ENCODE measurements at places on chromosomes 7 and 10.

- DNase-seq = no peak
Measured at GRCh38 chr7:95479992-95480624, 5.6 kb upstream of the ASB4 start.

- no peak for DNase-seq
Measured at GRCh38 chr7:85030893-85031292, 156.0 kb downstream of the SEMA3D start.

DNA sequence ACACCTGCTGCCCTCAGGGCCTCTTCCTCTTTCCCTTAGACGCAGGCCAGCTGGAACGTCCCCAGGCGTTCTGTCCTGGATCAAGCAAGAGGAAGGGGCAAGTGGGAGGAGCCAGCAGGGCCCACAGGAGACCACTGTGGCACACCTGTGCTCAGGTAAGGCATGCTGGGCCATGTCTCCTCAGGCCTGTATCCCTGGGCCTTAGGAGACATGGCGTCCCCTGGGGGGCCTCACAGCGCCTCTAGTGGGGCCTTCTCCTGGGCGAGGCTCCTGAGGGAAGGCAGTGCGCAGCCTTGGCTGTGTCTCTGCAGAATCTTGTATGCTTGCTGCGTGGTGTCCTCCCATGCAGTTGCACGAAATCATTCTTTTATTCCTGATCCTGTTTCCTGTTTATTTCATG lies 31.3 kb downstream of the ZNF783 start:
- no peak for DNase-seq

DNA sequence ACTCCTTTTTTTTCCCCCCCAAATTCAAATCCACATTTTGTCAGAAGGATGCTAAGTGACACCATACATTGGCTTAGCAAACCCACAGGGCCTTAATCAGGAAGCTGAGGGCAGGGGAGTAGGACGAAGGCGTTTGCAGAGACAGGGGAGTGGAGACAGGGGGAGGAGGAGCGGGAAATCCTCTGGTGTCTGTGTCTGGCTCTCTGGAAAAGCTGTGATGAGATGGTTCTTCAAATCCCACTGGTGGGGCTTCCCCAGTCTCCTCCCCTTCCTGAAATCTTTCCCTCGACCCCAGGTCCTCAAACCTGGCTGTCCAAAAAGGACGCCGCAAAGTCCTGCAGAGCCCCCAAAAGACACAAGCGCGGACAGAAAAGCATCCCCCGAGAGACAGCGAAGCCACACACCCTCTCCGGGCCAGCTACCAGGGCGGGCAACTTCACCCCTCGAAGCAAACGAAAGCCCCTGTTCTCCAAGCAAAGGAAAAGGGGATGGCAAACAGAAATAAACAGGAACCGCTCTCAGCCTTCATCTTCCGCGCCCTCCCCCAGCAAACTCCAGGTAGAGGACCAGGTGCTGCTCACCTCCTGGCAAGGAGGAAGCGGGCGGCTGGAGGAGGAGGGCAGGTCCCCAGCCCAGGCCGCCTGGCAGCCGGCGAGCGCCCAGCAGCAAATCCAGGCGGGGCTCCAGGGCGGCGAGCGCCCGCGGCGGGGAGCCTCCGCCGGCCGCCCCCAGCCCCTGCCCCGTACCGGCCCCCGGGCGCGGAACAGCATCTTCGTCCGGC lies 520 bp downstream of the ELAPOR2 start:
- DNase-seq = no peak

GRCh38 chr7:13822678-13823077 lies 166.8 kb downstream of the ETV1 start:
- no peak for DNase-seq

- DNase-seq = no peak
Measured at GRCh38 chr7:82359426-82359825, 84.2 kb downstream of the CACNA2D1 start.

DNA sequence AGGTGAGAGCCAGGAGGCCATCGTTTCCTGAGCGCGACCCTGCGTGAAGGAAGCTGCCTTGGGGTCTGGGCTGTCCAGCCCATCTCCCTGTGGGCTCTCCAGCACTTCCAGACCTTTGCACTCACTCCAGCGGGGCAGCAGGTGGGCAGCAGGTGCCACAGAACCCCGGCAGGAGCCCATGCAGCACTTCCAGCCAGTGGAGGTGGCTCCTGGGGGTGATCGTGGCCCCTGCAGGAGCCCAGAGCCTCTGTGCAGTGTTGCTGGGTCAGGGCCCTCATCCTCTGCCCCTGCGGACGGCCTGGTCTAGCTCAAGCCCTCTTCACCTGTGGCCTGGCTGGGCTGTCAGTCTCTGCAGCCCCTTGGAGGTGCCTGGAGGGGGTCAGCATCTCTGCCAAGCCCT lies 59.9 kb downstream of the PWWP2B start:
- DNase-seq = no peak

DNA sequence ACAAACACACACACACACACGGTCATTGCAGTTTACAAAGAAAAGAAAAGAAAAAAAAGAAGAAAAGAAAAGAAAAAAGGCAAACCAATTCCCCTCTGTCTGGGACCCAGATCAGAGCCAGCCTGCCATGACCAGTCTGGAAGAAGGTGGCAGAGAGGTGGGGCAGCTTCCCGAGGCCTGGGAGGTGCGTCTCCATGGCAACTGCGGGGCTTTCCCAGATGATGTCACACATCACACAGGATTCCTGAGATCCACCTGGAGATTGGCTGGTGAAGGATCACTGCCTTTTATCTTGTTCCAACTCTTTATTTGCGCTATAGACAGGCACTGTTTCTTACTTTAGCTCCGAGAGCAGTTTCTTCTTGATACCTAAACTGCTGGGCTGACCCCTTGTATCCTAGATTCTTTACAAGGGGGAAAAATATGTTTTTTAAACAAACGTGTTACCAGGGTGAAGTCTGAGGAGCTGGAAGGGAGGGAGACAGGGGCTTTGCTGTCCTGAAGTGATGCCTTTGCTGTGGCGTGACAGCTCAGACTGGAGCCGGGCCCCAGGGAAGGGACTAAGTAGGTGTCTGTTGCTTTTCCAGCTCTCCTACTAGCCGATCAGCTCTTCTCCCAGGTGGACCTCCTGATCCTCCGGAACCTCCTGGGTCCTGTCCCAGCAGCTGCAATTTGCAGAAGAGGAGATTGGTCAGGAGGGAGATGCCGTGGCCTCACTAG lies 298.5 kb downstream of the KLF6 start:
- no peak for DNase-seq

DNA sequence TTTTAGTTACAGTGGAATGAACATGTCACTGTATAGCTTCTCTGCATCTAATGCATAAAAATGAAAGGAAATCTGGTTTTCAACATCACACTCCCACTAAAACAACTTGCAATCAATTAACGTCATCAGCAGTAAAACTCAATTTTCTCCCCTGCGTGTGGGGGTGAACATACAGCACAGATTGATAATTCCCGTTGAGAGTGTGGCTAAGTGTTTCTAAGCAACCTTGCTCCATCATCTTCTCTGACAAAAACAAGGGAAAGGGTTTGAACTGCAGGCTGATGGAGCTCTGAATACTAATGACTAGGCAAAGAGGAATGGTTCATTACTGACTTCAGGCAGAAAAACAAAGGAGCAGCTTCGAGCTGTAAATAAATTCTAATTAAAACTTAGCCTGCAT lies 238.3 kb downstream of the PARD3 start:
- DNase-seq = no peak

- DNase-seq = no peak
Measured at GRCh38 chr7:82364671-82365070, 78.9 kb downstream of the CACNA2D1 start.

GRCh38 chr10:71319042-71319799 lies at the start of gene SLC29A3:
Gene SLC29A3, plus strand, starts transcription at chr10:71319259. Its CDS starts 51 bp downstream, at chr10:71319310.
- DNase-seq = no peak

DNA sequence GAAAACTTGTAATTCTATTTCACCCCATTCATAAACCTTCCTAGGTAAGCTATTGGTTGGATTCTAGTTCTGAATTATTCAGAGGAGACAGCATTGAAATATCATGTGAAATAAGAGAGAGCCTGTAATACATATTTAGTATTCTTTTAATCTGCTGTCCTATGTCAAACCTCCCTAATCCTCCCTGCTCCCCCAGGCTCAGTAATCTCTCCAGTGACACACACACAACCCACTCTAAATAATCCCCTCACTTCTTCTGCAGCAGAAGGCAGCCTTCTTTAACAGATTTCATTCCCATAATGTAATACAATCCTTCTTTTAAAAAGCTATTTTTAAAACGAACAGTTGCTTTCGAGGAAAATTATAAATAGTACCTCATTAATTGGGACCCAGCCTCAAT lies 639.7 kb upstream of the AUTS2 start:
- no peak for DNase-seq

Data from cortex of kidney (tissue), 1 donor.